Adrenal gland (tissue), 19 donors: ENCODE measurements at places on chromosomes 5 and 9.

DNA sequence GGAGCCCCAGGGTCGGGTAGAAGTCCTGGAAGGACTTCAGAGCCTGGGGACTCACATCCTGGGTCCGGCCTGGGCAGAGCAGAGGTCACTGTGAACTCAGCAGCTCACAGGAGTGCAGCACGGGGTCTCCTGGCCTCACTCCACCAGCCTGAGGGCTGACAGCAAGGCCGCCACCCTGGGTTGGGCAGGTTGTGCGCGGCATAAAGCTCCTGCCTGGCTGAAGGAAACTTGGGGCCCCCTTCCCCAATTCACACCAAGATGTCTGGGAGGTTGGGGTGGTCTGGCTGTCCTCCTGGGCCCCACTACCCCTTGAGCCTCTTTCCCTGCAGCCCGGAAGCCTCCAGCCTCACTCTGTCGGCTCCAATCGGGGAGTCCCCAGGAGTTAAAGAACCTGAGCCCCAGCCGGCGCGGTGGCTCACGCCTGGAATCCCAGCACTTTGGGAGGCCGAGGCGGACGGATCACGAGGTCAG lies 2.1 kb downstream of the LCN15 start:
- DNase-seq, result no peak

- no peak for DNase-seq
These were observed 23.3 kb downstream of the SPZ1 start for GRCh38 chr5:80343067-80343466.

DNA sequence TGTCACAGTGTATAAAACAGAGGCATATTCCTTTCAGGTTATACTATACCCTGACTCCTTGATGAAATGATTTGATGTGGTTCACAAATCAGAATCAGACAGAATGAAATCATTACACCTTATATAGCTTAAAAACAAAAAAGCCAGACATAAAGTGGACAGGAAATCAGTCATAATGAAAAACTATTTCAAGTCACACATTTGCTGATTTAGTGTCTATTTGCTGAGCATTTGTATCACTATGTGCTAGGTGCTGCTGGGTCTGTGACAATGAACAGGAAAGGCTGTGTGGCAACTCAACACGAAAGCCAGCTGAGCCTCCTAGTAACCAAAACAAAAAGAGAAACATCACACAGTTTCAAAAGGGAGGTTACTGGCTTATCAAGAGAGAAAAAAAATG lies 194.0 kb downstream of the EFNA5 start:
- DNase-seq, result no peak

GRCh38 chr5:126488443-126489065 lies 65.3 kb downstream of the GRAMD2B start:
- DNase-seq, result no peak

- DNase-seq, result no peak
These were observed 64.7 kb upstream of the CTSL start for GRCh38 chr9:87661241-87661640.

DNA sequence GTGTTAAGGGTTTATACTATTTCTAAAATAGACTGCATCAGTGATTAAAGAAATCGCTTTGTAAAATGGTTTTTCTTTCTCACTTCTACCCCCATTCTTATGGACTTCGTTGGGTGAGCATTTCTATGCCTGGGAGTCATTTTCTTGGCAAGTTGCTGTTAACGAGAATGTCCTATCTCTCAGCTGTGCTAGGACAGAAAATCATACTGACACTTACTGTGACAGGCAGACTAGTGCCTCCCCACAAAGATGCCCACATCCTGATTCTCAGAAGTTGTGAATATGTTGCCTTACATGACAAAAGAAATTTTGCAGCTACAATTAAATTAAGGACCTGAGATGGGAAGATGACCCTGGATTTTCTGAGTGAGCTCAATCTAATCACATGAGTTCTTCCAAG lies 65.1 kb upstream of the NMUR2 start:
- no peak for DNase-seq
